ENCODE measurements at places on chromosomes 5 and 9.

DNA sequence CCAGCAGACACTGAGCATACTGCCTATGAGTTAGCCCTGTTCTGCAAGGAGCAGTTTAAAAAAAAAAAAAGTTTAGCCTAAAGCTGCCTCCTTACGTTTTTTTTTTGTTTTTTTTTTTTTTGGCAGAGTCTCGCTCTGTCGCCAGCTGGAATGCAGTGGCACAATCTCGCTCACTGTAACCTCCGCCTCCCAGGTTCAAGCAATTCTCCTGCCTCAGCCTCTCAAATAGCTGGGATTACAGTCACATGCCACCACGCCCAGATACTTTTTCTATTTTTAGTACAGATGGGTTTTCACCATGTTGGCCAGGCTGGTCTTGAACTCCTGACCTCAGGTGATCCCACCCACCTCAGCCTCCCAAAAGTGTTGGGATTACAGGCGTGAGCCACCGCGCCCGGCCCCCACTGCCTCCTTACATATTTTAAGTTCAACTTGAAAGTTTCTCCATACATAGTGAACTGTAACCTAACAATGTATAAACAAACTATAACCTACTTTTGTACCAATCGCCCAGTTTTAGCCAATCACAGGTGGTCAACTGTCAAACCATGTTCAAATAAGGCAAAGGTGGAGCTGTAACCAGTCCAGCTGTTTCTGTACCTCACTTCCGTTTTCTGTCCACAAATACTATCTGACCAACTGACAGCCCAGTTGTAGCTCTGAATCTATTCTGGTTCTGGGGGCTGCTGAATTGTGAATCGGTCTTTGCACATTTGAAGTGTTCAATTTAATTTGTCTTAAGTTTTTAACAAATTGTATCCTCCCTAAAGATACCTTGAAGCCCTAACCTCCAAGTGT is 17.1 kb downstream of the GKAP1 start:
- no peak for DNase-seq

- no peak for DNase-seq
Measured at GRCh38 chr5:41871852-41872251, 1.6 kb upstream of the OXCT1 start.

DNA sequence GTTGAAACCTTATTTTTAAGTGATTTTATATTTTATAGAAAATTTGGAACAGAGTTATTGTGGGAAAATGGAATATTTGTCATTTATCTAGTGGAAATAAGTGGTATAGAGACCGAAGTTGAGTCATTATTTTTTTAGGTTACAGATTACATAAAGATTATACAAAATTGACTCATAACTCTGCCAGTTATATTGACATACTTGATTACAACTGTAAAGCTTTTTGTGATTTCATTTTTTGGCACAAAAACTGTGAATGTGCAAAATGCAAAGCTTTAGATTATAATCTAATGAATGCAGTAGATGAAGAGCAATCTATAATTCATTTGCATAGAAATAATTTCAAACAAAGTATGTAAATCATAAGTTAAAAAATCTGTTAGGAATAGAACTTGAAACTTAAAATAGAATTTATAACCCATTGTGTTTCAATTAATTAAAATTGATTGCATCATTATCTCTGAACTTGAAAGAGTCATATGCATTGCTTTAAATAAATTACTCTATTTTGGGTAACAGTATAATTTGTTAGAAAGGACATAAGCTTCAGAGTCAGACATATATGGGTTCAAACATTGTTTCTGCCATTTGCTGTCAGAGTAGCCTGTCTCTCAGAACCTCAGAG is 280.4 kb downstream of the FER start:
- no peak for DNase-seq

DNA sequence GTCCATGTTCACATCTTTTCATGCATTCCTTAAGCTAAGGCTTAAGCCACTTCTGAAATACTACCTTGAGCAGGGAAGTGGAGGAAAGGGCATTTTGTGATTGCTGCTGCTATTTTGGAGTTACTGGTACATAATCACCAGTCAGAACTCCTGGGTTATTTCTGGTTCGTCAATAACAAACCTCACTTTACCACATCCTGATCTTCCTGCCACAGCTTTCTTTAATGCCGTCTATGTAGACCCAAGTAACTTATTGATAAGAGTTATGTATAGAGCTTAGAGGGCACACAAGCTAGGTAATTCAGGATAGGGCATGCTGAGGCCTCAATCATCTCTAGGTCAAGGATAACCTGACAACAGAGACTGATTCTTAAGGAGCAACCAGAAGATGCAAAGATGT is 120.7 kb downstream of the DOCK8 start:
- DNase-seq: no peak

GRCh38 chr9:126423142-126423915 is 96.7 kb downstream of the MVB12B start:
- peak; percentile 1 for DNase-seq

DNA sequence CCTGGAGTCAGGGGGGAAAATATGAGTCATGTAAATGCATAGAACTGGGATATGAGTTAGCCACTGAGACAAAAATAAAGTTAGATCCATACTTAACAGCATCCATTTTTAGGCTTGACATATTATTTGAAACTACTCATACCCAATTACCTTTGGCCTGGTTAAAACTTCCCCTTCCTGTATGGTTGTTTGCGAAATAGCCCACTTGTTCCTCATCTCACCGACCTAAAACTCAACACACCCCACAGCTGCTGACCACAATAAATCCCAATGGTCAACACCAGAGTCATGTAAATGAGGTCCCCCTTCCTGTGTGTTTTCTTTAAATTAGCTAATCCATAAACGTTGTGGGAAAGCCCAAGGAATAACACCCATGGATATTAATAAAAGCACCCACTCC is 55.2 kb upstream of the TMEM215 start:
- DNase-seq: no peak

- DNase-seq: no peak
Measured at GRCh38 chr5:62486672-62487071, 74.1 kb downstream of the IPO11 start.
